ENCODE measurements at places on chromosomes 2 and 18.

GRCh38 chr2:128841803-128842202 is 523.1 kb upstream of the HS6ST1 start:
- no peak for DNase-seq

- no peak for DNase-seq
Measured at GRCh38 chr2:99111236-99111635, 30.3 kb upstream of the C2orf15 start.

GRCh38 chr2:47019961-47020681 is 104.5 kb upstream of the MCFD2 start:
- DNase-seq: no peak

DNA sequence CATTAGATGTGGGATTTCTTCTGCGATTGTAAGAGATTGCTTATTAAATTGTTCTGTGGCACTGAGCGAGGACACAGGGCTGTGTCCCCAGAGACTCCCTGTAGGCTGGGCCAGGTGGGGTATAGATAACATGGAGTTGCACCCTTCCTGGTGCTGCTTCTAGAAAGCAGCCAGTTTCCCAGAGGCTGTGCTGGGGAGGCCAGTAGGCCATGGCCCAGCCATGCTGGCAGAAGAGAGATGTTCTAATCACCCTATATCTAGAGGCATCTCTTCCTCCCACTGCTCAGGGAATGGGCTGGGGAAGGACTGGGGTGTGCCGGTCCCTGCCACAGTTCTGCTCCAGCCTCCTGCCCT is 66.9 kb downstream of the HS1BP3 start:
- no peak for DNase-seq

GRCh38 chr2:10042301-10043161 is 819 bp upstream of the KLF11 start:
- DNase-seq: no peak

DNA sequence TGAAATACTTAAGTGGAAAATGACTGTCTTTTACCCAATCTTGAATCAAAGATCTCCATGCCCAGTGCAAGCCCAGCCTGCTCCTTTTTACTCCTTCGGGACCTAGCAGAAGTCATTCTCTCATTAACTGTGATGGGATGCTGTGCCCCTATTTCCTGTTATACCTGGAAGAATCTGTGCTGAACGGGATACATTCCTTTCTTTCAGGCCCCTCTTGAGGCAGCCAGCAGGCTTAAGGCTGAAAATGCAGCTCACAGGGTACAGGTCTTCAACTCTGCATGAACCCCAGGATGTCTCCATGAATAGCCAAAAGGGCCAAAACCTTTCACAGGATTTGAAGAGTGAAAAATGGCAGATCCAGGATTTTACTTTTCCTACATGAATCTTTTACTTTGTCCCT is 784.8 kb upstream of the KLHL29 start:
- DNase-seq: no peak

- DNase-seq: no peak
Measured at GRCh38 chr2:227971619-227972230, 100.3 kb downstream of the DAW1 start.

DNA sequence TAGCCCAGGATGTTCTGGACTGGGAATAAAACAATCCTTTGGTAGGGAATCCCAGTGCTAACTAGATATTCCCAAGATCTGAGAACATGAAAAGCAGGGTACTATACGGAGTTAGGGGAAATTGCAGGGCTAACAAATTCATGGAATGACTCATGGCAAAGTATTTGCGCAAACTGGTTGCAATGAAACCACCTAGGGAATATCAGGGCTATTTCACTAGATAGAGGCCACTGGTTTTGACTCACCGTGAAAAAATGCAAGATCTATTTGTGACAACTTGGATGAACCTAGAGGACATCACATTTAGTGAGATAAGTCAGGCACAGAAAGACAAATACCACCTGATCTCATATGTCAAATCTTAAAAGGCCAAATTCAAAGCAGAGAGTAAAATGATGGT is 233.3 kb downstream of the MBD2 start:
- DNase-seq: peak; percentile 5
